Caudate nucleus (tissue), 63 donors: ENCODE measurements at places on chromosomes 5 and 9.
A peak's percentile ranks its signal among the peaks of the same experiment; 100 is the strongest.

- DNase-seq: peak; percentile 85
Measured at GRCh38 chr9:128091144-128091543, 23.1 kb downstream of the SLC25A25 start.

DNA sequence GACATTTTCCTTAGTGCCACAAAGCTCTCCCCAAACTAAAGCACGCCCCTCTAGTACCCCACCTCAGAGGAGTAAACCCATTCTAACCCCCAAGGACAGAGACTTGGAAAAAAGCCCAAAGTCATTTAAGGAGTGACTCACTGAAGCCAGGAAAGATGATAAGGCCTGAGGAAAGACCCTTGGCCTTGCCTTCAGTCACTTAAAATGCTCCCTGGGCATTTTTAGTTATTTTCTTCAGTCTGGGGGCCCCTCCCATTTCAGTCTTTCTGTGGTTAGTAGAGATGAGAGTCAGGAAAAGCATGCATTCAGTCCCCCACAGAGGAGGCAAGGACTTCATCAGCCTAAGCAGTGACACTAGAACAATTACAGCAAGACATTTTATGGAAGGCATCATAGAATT is 13.7 kb upstream of the TLX3 start:
- no peak for DNase-seq

GRCh38 chr9:108684288-108685025 is 171.3 kb downstream of the ACTL7B start:
- DNase-seq: no peak

DNA sequence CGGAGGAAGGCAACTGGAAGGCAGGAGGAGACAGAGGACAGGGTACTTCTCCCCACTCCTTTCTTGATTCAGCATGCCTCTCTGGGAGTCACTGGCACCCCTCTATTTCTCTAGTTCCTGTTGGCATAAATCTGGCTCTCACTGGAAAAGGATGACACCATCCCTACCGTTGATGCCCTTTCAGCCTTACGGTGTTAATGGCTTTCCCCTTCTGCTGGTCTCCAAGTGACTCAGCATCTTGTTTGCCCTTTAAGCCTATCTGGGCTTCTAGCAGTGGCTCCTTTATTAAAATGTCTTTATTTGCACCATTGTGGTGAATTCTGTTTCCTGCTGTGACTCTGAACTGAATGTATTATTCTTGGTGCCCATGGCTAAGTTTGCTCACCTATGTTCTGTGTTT is 227.3 kb upstream of the GLRA1 start:
- no peak for DNase-seq

GRCh38 chr5:126961702-126962101 is 68.7 kb downstream of the MARCHF3 start:
- no peak for DNase-seq

GRCh38 chr9:34546102-34546833 is 23.5 kb upstream of the ENHO start:
- no peak for DNase-seq

DNA sequence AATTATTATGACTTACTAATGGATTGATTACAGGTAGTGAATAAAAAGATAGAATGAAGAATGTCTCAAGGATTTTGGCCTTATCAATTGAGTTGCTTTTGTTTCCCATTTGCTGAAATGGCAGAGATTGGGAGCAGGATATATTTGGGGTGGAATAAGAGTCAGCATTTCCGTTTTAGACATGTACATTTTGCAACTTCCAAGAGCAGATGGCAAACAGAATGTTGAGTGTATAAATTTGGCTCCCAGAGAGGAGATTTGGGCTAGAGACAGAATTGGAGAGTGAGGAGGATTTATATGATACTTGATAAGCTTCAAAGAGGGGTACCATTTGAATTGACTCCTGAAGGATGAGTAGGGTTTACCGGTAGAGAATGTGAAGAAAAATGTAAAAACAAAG is 437.9 kb upstream of the PAPPA start:
- DNase-seq: no peak

GRCh38 chr5:112419986-112420864 is 1.1 kb upstream of the EPB41L4A start:
- peak; percentile 77 for DNase-seq

- DNase-seq: no peak
Measured at GRCh38 chr5:144202072-144202471, 31.4 kb downstream of the KCTD16 start.

- no peak for DNase-seq
Measured at GRCh38 chr9:7186175-7186574, 428.4 kb downstream of the KDM4C start.

- DNase-seq: no peak
Measured at GRCh38 chr5:159787837-159788236, 128.4 kb upstream of the ADRA1B start.

- DNase-seq: no peak
Measured at GRCh38 chr5:58393716-58394115, 66.2 kb downstream of the PLK2 start.

GRCh38 chr9:87830446-87830845 is 52.2 kb upstream of the SPATA31E1 start:
- no peak for DNase-seq

GRCh38 chr9:115945009-115945431 is 208.6 kb upstream of the PAPPA start:
- DNase-seq: no peak

DNA sequence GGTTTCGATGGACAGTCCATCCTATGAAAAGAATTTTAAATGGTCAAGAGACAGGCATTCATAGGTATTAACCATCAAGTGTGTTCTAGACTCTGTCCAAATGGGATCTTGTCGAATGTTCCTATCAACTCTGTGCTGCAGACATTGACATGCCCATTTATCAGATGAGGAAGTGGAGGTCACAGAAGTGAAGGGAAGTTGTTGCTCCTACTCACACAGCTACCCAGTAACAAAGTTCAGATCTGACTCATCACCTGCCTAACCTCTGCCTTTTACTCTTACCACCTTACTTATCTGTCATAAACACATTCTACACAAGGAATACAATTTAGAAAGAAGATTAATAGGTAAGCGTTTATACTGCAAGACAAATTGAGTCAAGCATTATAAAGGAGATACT is 426.2 kb upstream of the BRINP1 start:
- DNase-seq: no peak

DNA sequence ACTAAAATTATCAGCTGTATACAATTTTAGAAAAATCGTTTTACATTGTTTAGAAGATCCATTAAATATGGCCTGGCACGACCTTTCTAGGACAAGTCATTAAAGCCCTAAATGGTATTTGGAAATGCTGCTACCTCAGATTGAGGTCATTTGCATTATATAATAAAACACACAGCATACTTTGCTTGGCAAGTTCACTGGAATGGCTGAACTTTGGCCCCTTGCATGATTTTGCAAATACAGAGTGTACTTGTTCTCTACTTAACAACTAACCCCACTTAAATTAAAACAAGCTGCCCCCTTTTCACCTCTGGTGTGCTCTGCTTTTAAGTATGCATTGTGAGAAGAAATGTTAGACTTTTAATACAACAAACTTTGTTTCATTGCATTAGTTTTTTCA is 860.1 kb downstream of the PTPRD start:
- DNase-seq: no peak

- no peak for DNase-seq
Measured at GRCh38 chr9:36924071-36924470, 110.0 kb downstream of the PAX5 start.

DNA sequence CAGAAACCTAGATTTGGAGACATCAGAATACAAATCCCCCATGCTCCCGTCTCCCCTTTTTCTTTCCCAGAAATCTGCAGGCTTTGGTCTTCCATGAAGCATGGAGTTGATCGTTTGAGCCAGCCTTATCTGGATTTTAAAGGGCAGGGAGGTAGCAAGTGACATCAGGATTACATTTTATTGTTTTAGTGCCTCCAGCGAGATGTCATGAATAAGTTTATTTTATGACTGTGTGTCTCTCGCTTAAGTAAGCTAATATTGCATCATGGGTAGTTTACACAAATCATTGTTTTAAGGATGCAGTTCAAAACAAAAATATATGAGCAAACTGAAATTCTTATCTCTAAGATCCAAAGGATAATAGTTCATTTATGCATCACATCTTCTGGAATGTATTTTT is 50.7 kb upstream of the TNFSF8 start:
- DNase-seq: no peak

GRCh38 chr9:96150324-96151227 is 151.4 kb downstream of the HSD17B3 start:
- DNase-seq: no peak

- no peak for DNase-seq
Measured at GRCh38 chr9:113570749-113571711, 107.5 kb downstream of the RGS3 start.

GRCh38 chr5:74401281-74401945 is 239.1 kb downstream of the ENC1 start:
- DNase-seq: no peak

DNA sequence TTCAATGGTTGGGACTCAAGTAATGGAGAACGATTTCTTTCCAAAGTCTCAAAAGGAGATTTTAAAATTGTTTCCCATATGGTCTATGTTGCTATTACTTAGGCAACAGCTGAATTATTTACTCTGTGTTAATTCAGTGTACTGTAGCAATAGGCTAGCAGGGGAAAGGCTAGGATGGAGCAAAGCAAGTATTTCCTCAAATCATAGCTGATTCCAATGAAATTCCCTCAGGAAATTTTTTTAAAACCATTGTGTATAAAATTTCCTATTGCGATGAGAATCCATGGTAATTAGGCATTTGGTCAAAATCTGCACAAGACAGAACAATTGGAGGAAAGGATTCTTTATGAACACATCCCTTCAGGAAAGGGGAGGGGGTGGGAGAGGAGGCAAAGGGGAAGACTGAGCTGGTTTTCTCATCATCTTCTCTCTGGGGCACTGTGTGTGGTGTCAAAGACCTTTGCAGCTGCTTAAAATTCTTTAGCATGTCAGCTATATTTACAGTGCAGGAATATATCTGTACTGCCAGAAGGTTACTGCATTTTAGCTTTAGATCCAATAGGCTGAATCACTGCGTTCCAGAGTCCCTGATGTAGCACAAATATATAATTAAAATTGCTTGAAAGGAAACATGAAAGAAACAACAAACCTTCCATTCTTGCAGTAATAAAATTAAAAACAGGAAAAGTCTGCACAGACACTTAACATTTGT is 95.3 kb downstream of the ZNF608 start:
- DNase-seq: no peak

DNA sequence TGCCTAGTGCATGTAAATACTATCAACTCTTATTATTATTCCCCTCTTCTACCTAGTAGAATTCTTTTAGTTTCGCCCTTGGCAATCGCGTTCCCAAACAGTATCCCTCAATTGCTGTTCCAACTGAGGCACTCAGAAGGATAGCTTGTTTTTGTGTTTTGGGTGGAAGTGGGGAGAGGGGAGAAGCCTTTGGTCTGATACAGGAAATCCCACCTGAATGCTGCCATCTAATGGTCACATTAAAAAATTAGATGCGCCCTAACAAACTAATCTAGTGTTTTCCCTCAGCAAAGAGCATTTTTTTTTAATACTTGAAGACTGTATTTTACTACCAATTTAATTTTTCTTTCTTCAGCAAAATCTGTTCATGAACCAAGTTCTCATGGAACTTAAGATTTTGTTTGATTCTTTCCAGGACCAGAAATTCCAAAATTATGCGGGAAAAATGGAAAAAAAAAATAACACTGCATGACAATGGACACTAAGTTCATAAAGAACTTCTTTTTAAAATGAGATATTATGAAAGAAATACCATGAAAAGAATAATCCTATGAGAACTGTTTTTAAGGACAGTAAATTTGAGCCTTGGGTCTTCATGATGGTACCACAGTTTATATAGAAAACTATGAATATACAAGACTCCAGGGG is 22.2 kb upstream of the GLDC start:
- no peak for DNase-seq

DNA sequence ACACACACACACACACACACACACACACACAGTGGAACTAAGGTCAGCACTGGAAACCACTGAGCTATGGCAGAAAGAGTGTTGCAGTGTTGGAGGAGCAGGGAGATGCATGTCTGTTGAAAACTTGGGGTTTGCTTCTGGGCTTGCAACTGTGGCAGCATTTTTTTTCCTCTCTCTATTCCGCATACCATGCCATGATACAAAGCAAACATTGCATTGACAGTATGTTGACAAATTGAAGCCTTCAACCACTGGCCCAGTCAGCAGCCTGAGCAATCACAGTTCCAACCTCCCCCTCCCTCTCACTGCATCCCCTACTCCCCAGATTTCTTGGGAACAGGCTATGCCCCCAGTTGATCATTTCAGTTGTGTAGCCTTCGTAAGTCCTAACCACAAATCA is 478.1 kb upstream of the WWC1 start:
- DNase-seq: no peak

- DNase-seq: no peak
Measured at GRCh38 chr5:131821221-131821620, 24.4 kb upstream of the FNIP1 start.

DNA sequence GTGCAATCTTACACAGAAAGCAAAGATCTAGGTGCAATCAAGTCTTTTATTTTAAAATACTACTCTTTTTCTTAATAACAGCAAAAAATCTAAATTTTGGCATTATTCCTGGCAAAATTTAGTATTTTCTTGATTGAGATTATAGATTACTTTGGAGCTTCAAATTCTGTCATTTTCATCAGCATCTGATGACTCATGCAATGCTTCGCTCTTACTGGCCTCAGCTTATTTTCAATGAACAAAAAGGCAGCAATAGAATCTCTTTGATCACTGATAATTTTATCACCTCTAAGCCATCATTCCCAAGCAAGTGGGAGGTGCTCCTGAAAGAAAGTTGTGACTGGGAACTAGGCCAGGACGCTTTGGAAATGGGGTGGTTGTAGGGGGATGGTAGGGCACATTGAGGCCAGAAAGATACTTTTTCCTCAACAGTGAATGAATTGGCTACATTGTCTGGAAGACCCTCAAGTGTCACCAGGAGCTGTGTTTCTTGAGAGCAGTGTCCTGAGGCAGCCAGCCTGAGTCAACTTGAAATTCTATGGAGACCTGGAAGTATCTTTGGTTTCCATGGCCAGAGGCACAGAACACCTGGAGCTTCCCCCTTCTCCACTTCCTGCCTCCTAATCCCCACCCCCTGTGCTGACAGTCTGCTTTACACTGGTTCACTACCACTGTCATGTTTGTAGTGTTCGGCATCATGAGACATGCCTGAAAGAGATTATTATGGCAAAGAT is 46.9 kb upstream of the APC start:
- DNase-seq: no peak

- DNase-seq: no peak
Measured at GRCh38 chr5:100634937-100635534, 99.9 kb downstream of the FAM174A start.

GRCh38 chr5:55445791-55446190 is 89.0 kb downstream of the PLPP1 start:
- no peak for DNase-seq
